ENCODE measurements at places on chromosomes 12 and 14. TPM values are rescaled to one million over a fixed set of nuclear protein-coding genes. Genes with fewer than 3 reads are reported as not detected.

DNA sequence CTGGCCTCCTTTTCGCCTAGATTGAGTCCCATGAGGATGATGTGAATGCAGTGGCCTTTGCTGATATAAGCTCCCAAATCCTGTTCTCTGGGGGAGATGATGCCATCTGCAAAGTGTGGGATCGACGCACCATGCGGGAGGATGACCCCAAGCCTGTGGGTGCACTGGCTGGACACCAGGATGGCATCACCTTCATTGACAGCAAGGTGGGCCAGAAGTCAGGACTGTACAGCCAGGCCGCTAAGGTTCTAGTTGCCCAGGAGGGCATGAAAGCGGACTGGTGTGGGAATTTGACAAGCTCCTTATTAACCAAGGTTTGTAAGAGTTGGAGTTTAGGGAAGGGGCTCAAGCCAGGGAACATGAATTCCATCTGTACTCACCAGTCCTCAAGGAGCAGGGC lies 4.9 kb upstream of the NRL start:
- DNase-seq = no peak

The IAPP gene
- polyA plus RNA-seq = not detected

The PSMB5 gene
- 363 TPM for polyA plus RNA-seq

The LYZ gene
- polyA plus RNA-seq = not detected

GRCh38 chr14:38040411-38040810 lies 167.3 kb upstream of the SSTR1 start:
- no peak for DNase-seq

DNA sequence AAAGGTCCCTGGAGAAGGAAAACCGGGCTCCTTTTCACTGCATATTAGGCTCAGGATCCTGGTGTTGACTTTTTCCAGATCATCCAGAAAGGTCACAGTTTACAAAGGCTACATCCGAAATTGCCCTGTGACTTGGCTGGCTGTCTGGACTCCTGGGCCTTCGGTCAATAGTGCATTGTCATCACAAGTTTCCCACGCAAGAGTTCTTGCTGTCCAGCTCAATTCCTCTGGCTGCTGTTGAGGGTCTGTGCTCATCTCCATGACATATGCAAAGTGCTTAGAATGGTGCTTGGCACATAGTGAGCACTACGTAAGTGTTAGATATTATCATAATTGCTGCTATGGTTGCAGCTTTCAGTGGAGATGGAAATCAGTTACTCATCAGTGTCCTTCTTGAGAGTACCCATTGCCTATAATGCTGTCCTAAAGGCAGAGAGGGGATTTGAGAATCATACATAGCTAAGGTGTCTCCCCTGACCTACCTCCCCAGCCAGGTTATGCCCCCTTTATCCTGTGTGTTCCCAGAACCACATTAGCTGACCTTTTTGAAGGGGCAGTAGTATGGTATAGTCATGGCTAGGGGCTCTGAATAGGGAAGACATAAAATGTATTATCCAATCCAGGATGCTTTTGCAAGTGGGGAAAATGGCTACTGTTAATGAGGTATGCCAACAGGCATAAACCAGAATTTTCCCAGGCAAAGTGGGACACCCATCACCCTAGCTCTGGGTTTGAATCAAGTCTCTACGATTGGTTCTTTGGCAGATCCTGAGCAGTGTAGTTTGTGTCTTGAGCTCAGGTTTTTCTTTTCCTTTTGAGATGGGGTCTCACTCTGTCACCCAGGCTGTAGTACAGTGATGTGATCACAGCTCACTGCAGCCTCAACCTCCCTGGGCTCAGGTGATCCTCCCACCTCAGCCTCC lies 132.0 kb upstream of the CCND2 start:
- DNase-seq = no peak

DNA sequence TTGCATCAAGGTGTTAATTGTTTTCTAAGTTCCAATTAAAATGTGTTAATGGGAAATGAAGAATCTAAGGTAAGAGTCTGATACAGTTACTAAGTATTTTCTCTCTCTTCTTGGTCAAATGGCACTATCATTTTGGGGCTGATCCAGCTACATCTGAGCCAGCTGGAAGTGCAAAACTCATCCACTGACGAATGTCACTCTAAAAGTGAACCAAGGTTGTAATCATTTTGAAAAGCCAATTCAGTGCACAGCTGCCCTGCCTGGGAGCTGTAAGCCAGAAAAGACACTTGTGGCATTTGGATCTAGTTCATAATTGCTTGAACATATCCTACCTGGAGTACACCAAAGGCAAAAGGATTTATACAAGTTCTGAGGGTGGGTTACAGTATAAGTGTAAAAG lies 1011.3 kb downstream of the AACS start:
- no peak for DNase-seq

The NFATC4 gene
- polyA plus RNA-seq = 0.10 TPM

DNA sequence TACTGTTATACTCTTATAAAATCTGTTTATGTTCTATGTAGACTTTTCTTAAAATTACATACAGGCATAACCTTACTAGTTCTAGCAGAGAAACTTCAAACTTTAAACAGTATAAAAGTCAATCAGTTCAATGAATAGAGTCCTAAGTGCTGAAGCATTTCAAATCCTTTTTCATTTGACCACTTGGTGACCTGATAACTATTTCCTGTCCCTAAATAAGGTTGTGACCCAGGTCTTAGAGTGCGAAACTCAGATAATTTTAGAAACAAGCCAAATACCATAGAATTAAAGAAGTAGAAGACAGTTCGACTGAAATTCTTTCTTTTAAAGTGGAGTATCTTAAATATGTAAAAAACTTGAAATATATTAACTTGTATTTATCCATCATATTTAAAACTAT lies 96.2 kb upstream of the ALX1 start:
- no peak for DNase-seq

The HOXC4 gene
- 2.8 TPM for polyA plus RNA-seq

GRCh38 chr12:103308396-103308795 lies 187.4 kb downstream of the C12orf42 start:
- no peak for DNase-seq

The HOMEZ gene
- polyA plus RNA-seq = 8.4 TPM

DNA sequence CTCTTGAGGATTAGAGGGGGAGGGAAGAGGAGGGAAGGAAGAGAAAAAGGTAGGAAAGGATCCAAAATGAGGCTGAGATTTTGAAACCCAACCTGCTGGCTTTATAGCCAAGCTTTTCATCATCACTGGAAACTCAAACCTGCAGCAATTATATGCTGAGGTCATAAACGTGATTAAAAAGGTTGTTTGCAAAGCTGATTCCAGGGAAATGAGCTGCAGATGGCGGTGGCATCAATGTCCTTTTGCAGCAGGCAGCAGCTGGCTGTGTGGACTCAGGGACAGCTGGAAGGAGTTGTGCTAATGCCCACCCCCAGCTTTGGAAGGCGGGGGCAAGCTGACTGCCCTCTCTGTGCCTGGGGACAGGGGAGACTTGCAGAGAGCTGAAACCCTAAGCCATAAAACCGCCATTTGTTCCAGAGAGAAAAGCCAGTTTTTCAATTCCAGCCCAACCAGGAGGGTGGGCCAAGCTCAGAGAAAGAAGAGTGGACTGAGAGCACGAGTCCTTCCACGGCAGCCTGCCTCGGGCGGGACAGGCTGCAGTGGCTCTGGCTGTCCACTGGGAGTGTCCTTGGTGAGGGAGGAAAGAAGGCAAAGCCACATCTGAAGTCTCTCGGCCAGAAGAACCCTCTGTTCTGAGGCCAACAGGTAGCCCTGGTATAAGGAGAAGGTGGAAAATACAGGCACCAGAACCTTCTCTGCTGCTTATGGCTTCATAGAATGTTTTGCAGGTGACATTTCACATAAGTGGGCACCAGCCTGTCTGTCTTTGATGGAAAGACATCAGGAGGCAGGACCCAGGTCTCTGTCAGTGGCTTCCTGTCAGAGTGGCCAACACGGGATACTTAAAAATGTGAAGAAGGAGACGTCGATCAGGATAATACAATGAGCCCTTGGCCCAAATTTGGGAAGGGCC lies 90.7 kb downstream of the SINHCAF start:
- peak; percentile 49 for DNase-seq

DNA sequence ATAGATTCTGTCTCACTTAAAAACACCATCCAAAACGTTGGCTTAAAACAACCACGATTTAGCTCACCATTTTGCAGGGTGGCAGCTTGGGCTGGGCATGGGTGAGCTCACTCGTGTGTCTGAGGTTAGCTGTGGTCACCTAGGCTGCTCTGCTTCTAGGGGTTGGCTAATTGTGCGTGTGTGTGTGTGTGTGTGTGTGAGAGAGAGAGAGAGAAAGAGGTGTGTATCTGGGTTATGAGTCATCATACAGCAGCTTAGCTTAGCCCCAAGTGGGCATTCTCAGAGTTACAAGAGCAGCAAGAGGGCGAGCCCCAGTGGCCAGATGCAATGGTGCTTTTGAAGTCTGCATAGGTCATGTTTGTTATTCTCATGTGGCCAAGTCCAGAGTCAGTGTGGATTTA lies 6.0 kb downstream of the FBXW8 start:
- peak; percentile 78 for DNase-seq

GRCh38 chr12:52358575-52359350 lies 8.5 kb downstream of the KRT85 start:
- no peak for DNase-seq

The NGB gene
- polyA plus RNA-seq = not detected

- no peak for DNase-seq
These were observed 20.9 kb downstream of the RASSF3 start for GRCh38 chr12:64631197-64631596.

The TMEM30B gene
- polyA plus RNA-seq = 0.16 TPM

The CLEC4C gene
- not detected for polyA plus RNA-seq

DNA sequence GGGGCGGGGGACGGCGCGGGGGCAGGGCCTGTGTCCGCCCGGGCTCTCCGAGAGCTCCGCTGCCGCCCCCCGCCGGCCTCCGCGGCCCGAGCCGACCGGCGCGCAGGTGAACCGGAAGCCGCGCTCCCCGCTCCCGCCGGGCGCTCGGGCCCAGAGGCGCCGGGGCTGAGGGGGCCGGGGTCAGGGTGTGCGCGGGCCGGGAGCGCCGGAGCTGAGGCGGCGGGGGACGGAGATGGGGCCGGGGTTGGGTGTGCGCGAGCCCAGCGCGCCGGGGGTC lies 431 bp downstream of the HIP1R start:
- DNase-seq = peak; percentile 46

GRCh38 chr12:45718306-45718705 lies 11.2 kb upstream of the ARID2 start:
- DNase-seq = no peak

GRCh38 chr14:89237921-89238529 lies 179.0 kb downstream of the FOXN3 start:
- no peak for DNase-seq

DNA sequence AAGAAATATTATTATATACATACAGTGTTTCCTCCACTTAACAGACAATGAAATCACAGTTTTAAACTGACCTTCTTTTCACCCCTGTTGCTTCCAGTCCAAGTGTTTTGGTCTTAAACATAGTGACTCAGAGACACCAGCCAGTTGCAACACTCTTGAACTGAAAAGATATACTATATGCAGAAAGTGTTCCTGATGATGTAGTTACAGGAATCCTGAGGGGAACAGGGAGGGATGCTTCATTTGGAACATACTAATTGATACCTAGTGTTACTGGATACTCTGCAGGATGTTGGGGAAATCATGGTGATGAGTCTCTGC lies 420.8 kb downstream of the CCDC91 start:
- no peak for DNase-seq

- DNase-seq = peak; percentile 85
These were observed 419 bp upstream of the ATXN7L3B start for GRCh38 chr12:74537126-74537706.

- DNase-seq = peak; percentile 13
These were observed 107.6 kb downstream of the PTCSC3 start for GRCh38 chr14:36068777-36069534.

The AMDHD1 gene
- polyA plus RNA-seq = 4.1 TPM

DNA sequence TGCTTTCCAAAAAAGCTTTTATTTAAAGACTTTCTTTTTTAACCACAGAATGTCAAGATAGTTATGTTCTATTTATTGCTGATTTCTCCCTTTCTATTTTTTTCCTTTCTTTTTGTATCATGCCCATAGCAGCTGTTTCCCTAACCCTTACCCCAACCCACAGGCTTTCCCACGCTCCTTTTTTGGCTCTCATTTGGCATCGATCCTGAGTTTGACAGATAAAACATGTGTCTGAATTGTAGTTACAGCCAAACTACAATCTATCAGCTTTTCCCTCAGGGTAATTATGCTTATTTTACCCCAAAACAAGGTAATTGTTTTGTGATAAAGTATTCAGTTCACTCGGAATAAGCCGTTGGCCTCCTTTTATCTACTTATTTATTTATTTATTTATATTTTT lies 46.7 kb downstream of the PDE3A start:
- no peak for DNase-seq

DNA sequence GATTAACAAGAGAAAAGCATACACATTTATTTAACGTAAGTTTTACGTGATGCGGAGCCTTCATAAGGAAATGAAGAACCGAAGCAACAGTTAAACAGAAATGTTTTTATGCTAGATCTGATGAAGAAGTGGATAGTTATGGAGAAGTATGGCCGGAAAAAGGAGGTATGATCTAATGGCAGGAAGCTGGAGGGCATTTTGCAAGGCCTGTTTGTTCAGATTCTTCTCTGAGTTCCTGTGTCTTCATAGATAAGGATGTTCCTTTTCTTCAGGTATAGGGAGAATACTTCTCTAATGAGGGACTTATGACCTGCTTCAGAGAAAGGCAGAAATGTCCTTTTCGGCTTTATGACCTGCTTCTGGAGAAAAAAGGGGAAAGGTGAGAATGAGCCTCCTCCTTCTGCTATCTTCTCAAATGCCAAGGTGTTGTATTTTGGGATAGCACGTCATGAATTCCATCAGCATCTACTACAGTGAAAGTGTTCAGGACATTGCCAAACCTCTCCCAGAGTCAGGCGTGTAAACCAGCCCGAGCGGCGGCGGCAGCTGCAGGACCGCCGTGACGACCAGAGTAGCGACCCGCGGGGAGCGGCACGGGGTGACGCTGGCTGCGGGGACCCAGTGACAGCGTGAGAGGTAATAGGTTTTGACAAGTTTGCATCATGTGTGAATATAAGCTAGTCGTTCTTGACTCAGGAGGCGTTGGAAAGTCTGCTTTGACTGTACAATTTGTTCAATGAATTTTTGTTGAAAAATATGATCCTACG lies 33.7 kb upstream of the SGPP1 start:
- DNase-seq = no peak

GRCh38 chr12:25994901-25995625 lies 36.6 kb downstream of the RASSF8 start:
- no peak for DNase-seq

DNA sequence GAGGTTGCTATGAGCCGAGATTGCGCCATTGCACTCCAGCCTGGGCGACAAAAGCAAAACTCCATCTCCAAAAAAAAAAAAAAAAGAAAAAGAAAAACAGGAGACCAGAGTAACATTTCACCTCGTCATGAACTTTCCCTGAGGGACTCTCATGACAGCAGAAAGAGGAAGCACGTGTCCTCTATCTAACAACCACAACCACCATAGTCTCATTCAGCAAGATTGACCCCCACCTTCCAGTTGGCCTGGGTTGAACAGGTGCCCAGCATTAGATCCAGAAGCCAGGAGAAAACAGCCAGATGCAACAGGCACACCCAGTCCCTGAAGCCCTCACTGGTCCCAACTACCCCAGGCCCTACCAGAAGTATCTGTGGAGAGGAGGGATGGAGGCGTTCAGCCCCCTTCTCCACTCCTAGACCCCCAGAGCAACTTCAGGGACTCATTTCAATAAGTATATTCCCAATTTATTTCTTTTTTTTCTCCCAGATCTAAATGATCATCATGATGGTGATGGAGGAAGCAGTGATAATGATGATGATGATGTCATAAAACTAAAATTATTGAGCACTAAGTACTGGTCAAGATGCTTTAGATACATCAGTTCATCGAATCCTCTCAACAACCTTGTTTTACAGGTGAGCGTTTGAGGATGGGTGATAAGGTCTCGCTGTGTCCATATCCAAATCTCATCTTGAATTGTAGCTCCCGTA lies 235.0 kb downstream of the EFCAB11 start:
- no peak for DNase-seq

All from A549 (cell line).